Substantia nigra (tissue), 51 donors: ENCODE measurements at places on chromosomes 3 and 15.

GRCh38 chr3:32290619-32291018 lies 52.1 kb downstream of the CMTM8 start:
- DNase-seq = no peak

DNA sequence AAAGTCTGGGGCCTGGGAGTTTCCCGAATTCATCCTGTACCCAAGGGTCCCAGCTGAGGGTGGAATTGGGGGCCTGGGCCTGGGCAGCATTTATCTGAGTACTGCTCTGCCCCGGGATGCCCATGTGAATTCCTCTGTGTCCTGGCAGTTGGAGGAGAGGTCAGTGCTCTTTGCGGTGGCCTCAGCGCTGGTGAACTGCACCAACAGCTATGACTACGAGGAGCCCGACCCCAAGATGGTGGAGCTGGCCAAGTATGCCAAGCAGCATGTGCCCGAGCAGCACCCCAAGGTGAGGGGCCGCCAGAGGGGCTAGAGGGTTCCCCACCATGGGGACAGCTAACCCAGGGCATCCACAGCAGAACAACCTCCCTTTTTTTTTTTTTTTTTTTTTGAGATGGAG lies 6.2 kb upstream of the RCCD1 start:
- no peak for DNase-seq

GRCh38 chr3:65551945-65552344 lies 486.8 kb downstream of the MAGI1 start:
- no peak for DNase-seq

- DNase-seq = no peak
Measured at GRCh38 chr3:141465221-141465620, 21.6 kb upstream of the RASA2 start.

GRCh38 chr15:101641894-101642293 lies 10.3 kb downstream of the TM2D3 start:
- no peak for DNase-seq

DNA sequence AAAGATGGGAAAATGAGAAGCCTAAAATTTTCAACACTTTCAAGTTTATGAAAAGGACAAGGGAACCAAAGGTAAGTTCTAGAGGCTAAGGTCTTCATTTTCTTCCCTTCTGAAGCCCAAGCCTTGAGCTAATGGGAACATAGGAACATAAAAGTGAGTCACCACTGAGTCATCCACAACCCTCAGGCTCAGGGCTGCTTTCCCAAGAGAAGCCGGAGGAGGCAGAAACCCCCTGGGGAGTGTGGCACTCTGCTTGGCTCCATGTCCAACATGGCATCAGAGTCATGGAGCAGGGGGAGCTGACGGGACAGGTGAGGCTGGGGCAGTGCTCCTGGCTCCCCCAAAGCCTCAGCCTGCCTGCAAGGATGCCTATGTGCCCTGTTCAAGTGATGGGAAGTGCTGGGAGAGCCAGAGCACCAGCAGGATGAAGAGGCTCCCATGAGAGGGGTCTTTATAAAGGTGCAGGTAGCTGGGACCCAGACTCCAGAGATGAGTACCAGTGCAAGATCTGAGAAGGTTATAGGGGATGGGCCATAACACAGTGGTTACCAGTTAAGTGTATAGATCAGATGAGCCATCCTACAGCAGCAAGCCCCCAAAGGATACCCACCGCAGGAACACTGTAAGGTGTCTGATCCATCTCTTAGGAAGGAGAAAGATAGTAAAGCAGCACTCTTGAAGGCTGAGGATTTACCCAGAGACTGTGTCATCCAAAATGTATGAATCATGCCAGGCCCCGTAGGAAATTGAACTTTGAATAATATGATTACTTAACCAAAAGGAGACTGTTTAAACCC lies 31.8 kb upstream of the RYR3 start:
- no peak for DNase-seq

DNA sequence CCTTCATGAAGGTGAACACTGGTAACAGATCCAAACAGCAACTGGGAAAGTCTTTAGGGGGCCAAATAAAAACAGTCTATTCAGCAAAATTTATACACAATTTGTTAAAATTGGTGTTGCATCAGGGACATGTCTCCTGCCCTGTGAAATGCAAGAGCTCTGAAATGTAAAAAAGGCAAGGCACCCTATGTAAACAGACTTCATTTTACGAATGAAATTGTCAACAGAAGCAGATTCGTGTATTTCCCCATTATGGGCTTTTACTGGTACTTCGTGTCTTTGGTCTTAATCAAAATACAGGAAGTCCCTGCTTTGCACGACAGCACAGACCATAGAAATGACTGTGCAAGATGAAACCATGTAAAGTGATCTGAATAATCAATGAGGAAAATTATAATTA lies 127.3 kb upstream of the THBS1 start:
- no peak for DNase-seq

DNA sequence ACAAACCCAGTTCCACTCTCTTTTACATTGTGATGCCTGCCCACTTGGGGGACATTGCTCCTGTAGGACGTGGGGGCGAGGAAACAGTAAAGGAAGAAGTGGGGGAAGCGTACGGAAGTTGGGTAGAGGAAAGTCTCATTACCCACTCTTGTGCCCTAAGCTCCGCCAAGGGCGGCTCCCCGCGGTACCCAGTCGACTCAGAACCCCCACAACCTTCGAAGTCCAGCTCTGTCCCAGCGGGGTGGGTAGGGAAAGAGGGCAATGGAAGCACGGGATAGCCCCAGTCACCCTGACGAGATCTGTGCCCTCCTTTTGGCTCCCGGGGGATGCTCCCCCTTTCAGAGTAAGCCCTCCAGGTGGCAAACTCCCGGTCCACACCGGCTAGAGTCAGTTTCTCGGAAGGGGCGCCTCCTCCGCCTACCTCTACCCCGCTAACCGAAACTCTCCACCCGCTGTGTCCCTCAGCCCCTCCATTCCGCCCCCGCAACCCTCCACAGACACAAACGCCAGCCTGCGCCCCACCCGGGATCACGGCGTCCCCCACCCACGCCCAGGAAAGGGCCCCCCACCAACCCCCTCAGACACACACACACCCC lies 527 bp downstream of the CSNK1G1 start:
- peak; percentile 34 for DNase-seq

DNA sequence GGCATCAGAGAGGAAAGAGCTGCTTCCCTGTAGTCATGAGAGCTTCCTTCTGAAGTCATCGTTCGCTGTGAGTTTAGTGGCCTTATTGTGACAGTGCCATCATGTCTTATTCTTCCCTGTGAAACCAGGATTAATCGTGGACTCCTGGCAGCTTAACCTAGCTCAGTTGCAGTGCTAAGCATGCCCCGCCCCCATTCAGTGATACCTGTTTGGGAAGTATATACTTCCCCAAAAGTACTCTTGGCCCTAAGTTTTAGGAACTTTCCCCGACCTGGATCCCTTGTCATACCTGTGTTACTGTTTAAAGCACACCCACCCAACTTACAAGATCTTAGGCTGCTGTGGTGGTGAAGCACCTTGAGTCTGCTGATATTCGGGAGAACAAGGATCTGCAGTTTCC lies 32.1 kb upstream of the TIMP4 start:
- no peak for DNase-seq

DNA sequence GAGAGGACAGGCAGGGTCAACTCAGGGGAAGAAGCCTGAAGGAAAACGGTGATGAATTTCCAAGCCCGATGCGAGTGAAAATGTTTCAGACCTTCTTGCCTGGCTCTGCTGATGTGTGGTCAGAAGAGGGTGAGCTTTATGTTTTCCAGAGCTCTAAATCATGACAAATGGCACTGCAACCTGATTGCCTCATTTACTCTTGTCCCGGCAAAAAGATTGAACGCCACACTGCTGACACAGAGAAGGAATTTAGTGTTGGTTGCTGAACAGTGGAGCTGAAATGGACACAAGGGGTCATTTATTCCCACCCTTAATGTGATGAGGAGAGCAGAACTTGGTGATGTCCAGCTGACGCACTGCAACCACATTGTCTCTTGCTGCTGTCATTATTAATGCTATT lies 36.1 kb upstream of the GABRG3 start:
- DNase-seq = no peak

DNA sequence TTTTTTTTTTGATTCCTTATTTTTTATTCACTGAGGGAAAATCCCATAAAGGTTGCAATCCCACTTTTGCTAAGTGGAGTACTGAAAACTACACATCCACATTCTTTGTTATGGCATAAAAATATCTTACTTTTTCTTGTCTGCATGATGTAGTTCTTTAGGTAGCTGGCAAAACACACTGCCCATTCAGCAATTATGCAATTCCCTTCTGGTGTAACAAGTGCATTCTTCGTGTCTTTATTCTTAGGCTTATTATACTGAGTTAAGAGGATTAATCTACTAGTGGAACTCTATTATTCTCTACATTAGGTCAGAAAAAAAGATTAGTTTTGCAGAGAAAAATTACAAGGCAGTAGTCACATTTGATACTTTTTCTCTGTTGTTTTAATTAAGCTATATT lies 403.8 kb upstream of the GBE1 start:
- no peak for DNase-seq

- DNase-seq = no peak
Measured at GRCh38 chr3:13072600-13073325, 466 bp downstream of the IQSEC1 start.

GRCh38 chr3:65814845-65815578 lies 223.7 kb downstream of the MAGI1 start:
- no peak for DNase-seq

DNA sequence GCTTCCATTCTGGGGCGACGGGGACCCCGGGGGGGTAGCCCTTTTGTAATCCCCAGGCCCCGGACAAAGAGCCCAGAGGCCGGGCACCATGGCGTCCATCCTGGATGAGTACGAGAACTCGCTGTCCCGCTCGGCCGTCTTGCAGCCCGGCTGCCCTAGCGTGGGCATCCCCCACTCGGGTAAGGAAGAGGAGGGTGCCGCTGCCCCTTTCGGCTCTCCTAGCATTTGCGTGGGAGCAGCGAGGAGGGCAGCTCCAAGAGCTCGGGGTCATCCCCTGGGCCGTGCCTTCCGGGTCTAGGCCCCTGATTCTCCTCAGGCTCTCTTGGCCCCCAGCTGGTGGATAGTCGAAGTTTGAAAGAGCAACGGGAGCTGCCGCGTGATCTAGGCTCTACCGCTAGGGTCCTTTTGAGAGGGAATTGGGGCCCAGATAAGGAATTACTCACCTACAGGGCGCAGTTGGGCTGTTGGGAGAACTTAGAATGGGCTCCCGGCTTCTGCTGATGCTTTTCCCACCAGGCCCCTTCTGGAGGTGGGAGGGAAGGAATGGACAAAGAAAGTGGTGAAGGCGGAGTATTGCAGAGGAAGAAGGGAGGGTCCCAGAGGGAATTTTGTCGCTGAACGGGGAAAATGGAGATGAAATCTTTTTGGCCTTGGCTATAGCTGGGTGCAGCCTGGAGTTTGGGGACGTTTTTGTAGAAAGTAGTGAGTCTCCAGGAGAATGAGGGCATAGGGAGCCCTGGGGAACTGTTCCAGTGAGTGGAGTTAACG lies 615 bp downstream of the VPS18 start:
- peak; percentile 52 for DNase-seq

DNA sequence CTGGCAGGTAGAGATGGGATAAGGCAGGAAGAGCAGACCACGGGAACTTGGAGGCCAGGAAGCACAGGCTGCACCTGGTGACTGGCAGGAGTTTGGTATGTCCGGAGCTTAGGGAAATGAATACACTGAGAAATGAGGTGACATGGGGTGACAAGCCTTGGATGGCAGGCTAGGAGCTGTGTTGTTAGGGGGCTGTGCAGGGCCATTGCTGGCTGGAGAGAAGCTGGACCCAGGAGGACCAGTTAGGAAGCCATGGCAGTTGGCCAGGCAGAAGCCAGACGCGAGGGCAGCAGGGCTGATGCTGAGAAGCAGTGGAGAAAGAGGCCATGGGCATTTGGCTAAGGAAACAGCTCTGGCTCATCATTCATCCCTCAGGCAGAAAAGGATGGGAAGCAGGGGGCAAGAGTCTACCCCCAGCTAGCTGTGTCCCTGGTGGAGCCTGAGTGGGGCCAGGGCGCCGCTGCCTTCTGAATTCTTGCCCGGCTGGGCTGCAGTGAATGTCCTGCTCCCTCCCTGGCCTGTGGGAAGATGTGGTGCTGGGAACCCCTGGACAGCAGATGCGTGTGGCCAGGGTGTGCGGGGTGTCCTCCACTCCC lies 255.8 kb downstream of the FAM43A start:
- no peak for DNase-seq

- no peak for DNase-seq
Measured at GRCh38 chr3:184238246-184238818, 8.9 kb downstream of the VWA5B2 start.

DNA sequence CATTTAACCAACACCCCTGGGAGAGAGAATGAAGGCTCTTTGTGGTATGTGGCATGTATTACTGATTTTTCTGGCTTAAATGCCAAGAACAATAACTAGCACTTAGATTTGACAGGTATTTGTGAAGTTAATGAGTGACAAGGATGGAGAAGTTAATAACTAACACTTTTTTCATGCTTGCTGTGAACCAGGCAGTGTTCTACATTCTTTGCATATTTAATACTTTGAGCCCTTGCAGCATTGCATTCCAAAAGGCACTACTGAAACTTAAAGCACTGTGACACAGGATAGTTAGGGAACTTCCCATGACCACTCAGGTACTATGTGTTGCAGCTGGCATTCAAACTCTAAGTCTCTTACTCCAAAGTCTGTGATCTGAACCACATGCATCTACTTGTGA lies 650.6 kb downstream of the ZPLD1 start:
- no peak for DNase-seq

DNA sequence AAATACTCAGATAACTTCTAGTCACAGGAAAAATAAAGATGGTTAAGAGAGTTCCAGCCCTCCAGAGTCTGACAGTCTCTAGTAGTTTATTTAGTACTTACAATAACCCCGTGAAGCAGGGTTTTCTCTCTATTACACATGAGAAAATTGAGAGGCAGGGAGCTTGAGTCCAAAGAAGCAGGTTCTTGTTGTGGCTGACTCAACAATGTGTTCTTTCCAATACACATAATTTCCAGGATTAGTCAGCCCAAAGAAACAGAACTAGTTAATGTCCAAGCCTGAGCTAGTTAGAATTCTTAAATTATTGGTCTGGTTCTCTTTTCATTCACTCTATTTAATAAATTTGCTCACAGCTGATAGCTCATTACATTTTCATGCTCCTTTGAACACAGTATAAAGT lies 49.9 kb downstream of the ALDH1A2 start:
- DNase-seq = no peak

GRCh38 chr3:106824856-106825255 lies 552.4 kb upstream of the CCDC54 start:
- DNase-seq = no peak

- DNase-seq = no peak
Measured at GRCh38 chr15:65355988-65356353, 21.8 kb downstream of the IGDCC3 start.

GRCh38 chr3:14301558-14301957 lies 100.8 kb upstream of the SLC6A6 start:
- DNase-seq = no peak

DNA sequence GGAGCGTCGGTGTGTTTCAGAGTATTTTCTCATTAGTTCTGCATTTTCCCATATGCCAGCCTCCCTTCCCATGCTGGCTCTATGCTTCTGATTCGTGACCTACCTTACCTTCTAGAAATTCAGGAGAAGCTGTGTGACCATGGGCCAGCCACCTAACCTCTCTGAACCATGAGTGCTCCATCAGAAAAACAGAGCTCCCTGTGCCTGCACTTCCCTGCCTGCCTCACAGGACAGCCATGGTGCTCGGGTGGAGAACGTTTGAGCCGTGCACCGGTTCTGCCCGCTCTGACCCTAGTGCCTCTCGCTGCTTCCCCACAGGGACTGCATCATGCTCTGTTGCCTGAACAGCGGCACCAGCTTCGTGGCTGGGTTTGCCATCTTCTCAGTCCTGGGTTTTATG lies 74.5 kb upstream of the SLC6A1 start:
- no peak for DNase-seq
